Stimulated activated CD4-positive, alpha-beta T cell treated with anti-CD3 and anti-CD28 coated beads, Interleukin-1b, Interleukin-23, amount 100 ng/mL, for 48 hours (primary cell): ENCODE measurements at places on chromosomes 6 and 20.
A peak's percentile ranks its signal among the peaks of the same experiment; 100 is the strongest.

- DNase-seq: no peak
Measured at GRCh38 chr6:8243475-8243874, 141.1 kb upstream of the EEF1E1 start.

GRCh38 chr20:43752561-43753301 lies 25.9 kb upstream of the GTSF1L start:
- peak; percentile 44 for DNase-seq

- no peak for DNase-seq
Measured at GRCh38 chr6:169984181-169985120, 233.0 kb downstream of the ERMARD start.

DNA sequence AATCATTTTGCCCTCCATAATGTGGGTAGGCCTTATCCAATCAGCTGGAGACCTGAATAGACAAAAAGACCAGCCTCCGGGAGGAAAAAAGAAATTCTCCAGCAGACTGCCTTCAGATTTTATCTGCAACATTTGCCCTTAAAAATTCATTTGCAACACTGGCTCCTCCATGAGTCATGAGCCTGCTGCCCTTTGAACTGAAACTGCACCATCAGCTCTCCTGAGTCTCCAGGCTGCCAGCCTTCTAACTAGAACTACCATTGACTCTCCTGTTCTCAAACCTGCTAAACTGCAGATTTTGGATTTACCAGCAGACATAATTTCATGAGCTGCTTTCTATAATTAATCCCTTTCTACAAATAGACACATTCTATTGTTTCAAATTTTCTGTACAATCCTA lies 223.9 kb upstream of the THEMIS start:
- peak; percentile 12 for DNase-seq

DNA sequence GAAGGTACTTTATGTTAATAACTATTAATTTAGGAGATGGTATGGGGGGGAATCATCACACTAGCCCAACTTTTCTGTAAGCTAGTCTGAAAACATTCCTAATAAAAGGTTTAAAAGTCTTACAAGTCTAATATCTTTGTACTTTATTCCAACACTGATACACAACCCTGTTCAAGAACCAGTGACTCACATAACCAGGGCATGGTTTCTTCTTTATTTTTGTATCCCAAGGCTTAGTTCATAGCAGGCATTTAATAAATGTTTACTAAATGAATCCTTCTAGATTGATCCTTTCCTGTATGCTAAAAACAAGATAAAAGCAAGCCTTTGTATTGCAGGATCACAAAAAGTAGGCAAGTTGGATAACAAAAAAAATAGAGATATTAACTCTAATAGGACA lies 9.7 kb downstream of the PNISR start:
- no peak for DNase-seq

DNA sequence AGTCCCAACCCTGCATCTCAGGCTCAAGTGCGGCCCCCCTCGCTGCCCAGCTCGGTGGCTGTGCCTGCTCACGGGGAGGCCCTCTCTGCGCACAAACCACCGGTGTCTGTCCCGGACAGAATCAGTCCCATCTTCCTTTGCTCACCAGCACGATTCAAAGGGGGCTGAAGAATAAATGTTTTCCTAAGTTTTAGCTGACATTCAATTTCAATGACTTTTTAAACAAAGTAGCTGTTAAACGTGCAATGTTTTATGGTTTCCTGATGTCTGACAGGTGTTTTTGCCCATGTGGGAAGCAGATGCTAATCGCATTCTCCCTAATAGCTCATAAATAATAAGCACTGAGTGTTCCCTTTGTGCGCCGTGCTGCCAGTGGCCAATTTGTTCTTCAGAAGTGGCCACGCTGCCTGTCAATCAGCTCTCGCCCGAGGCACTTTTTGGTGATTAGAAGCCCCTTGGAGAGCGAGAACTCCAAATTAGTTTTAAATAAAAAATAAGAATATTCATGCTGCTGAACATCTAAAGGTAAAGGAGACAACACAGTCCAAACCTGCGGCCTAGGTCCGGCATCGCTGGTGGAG lies 26.3 kb downstream of the BHLHE23 start:
- DNase-seq: no peak
